NCI-H226 (cell line): ENCODE measurements at places on chromosomes 7 and 10.

DNA sequence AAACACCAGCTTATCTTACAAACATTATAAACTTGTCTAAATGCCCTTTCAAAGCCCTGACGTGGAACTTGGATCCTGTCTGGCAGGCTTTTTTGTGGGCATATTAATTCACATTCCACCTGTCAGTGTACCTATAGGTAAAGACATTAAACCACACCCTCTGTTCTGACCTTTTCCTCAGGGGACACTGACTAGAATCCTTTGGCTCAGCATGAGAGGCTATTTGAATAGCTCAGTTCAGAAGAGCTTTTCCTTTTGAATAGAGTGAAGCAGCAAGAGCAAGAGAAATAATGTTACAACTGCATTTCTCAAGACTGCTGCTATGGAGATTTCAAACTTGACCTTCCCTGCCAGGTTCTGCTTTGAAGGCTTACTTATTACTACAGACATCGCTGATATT, 76.9 kb downstream of the CYP51A1 start:
- no peak for DNase-seq

DNA sequence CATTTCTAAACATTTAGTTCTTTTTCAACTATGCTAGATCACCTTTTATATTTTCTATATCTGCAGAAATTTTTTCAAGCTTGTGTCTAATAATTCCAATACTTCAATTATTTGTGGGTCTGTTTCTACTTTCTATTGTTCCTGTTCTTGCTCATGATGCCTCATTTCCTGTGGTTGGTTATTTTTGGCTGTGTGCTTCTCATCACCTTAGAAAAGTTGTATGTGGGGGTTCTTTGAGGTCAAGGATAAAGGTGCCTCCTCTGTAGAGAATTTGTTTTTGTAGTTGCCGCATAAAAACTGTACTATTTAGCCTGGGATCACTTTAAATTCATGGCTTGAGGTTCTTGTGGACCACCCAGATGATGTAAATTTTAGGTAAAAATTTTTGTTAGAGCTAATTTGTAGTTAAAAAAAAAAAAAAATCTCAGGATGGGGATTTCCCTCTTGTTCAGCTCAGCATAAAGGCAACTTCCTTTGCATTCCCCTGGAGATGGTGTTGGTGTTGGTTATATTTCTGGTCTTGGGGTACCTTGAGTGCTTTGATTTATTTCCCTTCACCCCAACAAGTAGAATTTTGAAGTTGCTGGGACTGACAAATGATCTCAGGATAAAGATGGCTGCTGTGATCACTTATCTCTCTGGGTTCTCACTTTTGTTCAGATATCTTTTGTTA, 27.0 kb upstream of the JAZF1 start:
- DNase-seq = peak; percentile 70

- DNase-seq = no peak
Measured at GRCh38 chr7:46239846-46240245, 318.8 kb upstream of the IGFBP3 start.

DNA sequence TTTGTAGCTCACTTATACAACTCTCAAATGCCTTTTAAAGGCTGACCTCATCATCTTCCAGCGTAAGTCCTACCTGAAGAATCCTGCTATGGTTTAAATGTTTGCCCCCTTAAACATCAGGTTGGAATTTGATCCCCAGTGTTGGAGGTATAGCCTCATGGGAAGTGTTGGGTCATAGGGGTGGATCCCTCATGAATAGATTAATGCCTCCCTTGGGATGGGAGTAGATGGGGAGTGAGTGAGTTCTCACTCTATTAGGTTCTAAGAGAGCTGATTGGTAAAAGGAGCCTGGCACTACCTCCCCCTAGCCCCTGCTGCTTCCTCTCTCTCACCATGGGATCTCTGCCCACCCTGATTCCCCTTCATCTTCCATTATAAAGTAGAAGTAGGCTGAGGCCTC, 285.6 kb downstream of the FZD1 start:
- DNase-seq = no peak

- no peak for DNase-seq
Measured at GRCh38 chr7:126856691-126857291, 395.9 kb downstream of the GRM8 start.

- DNase-seq = peak; percentile 46
Measured at GRCh38 chr7:73521636-73522104, 423 bp downstream of the BAZ1B start.

GRCh38 chr10:115942101-115942500, 330.9 kb downstream of the GFRA1 start:
- DNase-seq = peak; percentile 47

GRCh38 chr7:2637505-2638223, 5.9 kb downstream of the TTYH3 start:
- no peak for DNase-seq

- DNase-seq = no peak
Measured at GRCh38 chr10:19825700-19826099, 9.5 kb downstream of the PLXDC2 start.

- no peak for DNase-seq
Measured at GRCh38 chr10:18566177-18566576, 85.2 kb downstream of the NSUN6 start.

GRCh38 chr10:44242826-44243225, 142.1 kb downstream of the CXCL12 start:
- no peak for DNase-seq

DNA sequence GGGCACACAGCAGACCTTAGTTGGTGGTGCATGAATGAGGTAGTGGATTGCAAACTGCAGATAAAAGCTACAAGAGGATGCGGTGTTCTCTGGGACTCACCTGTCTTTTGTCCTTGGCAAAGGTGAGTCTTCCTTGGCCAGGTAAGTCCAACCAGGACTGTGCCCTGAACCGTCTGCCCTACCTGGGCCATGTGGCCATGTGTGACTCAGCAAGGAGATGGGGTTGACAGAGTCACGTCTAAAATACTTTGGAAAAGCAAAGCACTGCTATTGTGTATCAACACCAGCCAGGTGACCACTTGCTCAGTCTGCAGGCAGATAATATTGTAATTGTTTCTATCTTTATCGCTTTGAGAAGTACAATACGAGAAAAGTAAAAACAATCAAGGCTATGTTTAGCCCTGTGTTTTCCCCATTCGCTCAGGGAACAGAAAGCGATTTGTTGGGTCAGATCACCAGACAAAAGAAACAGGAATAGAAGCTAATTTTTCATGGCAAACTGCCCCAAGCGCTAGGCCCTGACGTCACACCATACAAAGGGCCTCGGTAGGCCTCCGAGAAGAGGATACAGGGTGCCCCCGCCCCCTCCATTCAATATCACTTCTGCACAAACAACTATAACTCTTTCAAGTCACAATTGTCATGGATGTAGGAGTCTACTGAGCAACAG, 57.3 kb downstream of the FAM53B start:
- DNase-seq = no peak

DNA sequence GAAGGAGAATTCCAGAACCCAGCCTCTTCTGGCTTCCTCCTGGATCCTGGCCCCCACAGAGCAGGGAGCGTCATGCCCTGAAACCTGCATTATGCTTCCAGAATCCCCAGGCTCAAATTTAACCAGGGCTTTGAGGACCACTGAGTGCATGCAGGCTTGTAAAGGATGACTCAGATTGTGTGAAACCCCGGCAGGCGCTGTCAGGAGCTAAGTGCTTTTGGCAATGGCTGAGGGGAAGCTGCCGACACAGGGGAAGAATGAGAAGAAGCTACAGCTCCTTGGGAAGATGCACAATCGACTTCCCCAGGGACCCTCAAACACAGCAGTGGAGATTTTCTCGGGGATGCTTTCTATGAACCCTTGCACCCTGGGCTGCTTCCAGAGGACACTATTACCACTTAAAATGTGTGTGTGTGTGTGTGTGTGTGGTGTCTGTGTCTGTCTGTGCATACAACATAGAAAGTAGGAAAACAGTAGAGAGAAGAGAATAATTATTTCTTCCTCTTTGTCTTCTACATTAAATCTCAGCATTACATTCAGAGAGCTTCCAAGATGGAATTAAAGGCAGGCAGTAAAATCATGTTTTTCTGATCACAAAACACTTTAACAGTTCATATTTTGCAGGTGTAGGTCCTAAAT, 183.5 kb upstream of the INHBA start:
- DNase-seq = peak; percentile 92

DNA sequence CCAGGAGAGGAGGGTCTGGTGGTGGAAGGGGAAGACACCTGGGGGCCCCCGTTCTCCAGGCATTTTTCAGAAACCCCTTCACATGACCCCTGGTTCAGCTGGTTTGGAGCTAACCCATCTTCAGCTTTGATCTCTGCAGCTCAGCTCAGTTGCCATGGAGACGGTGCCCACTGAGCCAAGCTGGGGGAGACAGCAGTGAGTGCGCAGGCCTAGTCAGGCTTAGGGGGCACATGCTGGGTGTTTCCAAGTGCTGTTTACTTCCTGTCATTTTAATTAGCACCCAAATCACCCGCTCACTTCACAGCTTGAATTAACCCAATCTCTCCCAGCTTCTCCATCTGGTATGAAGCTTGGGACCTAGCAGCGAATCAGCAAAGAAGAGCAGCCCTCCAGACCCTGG, 9.0 kb downstream of the SPOCK2 start:
- DNase-seq = no peak

DNA sequence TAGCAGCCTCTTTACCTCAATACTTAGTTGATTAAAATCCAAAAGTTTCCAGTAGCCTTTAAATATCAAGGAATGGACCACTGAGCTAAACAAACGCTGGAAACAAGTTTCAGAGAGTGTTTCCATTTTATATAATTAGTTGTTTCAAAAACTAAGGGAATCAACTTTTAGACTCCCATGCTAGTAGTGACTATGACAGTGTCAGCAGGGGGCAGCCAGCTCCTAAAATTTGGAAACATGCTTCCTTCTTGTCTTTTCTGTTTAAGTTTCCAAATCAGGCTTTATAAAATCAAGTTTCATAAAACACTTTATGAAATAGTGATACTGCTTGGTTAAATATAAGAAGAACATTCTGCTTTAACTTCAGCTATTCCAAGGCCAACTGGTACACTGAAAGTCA, 138.2 kb upstream of the TMEM229A start:
- no peak for DNase-seq

GRCh38 chr10:79319115-79319771, 28.0 kb upstream of the PPIF start:
- DNase-seq = no peak

GRCh38 chr7:30989824-30990672, 26.3 kb downstream of the GHRHR start:
- no peak for DNase-seq

- no peak for DNase-seq
Measured at GRCh38 chr7:150385302-150385723, 6.2 kb downstream of the ZNF775 start.

GRCh38 chr10:21520949-21521348, 4.5 kb downstream of the SKIDA1 start:
- DNase-seq = no peak

GRCh38 chr7:54773472-54774399, 14.7 kb upstream of the SEC61G start:
- peak; percentile 72 for DNase-seq

DNA sequence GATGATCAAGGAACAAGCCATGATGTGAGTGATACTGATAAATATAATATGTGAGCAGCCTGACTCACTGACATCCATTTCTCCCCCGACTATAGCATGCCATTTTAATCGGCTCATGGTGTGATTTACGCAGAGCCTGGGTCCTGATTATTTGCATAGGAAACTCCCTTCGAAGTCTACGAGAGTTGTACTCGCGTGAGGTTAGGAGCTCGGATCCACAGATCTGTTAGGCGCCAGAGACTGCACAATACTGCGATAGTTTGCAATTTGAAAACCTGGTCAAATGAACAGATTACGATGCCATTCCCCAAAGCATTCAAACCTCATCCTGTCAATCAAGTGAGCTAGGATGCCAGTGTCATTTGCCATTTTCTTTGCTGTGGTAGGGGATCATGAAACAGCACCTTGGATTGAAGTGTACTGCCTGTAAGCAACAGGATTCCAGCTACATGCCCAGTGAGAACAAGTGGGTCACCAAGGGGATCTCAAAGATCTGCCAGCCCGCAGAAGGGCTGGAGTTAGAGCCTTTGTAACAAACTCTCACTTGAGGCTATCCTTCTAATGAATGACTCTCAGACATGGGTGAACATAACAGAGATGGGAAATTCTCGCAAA, 158.3 kb downstream of the FRMD4A start:
- DNase-seq = no peak

GRCh38 chr7:114889646-114890285, 32.1 kb upstream of the MDFIC start:
- DNase-seq = peak; percentile 87

DNA sequence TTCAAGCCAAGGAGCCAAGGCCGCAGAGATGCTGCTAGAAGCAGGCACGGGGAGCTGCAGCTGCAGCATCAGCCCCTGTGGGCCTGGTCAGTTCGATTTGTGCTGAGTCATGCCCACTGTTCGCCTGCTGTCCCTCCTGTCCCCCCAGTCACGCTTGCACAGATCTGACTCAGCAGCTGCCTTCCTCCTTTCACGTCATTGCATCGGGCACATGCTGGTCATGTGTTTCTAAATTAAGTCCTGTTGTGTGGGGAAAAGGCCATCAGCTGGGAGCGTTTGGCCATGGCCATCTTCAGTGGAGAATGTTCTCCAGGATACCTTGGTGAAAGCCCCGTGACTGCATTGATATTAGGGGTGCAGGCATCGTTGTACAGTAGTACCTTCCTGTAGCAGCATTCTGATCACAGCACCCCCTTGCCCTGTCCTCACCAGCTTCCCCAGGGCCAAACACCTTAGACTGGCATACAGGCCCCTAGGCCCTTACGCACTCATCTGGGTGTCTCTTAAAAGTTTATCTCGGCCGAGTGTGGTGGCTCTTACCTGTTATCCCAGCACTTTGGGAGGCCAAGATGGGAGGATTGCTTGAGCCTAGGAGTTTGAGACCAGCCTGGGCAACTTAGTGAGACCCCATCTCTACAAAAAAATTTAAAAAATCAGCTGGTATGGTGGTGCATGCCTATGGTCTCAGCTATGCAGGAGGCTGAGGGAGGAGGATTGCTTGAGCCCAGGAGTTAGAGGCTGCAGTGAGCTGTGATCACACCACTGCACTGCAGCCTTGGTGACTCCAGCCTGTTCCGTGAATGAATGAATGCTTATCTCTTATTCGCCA, 23.2 kb downstream of the POR start:
- no peak for DNase-seq

GRCh38 chr7:32941681-32942414, 15.4 kb upstream of the FKBP9 start:
- DNase-seq = no peak

- DNase-seq = peak; percentile 74
Measured at GRCh38 chr10:27440478-27440877, 63.6 kb upstream of the RAB18 start.

DNA sequence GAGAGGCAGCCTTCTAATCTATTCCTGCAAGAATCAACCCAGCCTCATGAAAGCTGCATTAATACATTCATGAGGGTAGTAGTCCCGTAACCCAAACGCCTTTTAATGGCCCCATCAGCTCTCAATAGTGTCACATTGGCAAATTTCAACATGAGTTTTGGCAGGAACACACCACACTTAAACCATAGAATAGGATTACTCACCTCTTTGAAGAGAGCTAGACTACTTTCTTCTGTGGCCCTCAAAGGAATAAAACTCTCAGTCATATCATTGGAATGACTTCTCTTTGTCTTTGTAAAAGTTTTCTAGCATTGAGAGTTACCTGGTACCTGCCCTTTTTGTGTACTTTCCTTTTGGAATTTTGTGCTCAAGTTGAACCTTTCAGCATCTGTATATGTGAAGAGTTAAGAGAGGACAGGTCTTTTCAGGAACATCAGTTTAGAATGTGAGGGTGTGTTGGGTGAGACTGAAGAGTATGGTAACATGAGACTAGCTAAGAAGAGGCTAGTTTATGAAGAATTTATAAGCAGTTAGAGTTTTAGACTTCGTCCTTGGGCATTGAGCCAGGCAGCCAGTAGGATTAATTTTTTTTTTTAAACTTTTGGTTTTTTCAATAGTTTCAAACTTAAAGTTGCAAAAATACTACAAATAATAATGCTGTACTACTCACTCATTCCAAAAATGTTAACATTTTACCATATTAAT, 92.6 kb downstream of the MLLT10 start:
- DNase-seq = no peak
